Lung (tissue), 17 donors: ENCODE measurements at places on chromosomes 11 and 22. TPM values are rescaled to one million over a fixed set of nuclear protein-coding genes. Genes with fewer than 3 reads are reported as not detected.
A peak's percentile ranks its signal among the peaks of the same experiment; 100 is the strongest.

DNA sequence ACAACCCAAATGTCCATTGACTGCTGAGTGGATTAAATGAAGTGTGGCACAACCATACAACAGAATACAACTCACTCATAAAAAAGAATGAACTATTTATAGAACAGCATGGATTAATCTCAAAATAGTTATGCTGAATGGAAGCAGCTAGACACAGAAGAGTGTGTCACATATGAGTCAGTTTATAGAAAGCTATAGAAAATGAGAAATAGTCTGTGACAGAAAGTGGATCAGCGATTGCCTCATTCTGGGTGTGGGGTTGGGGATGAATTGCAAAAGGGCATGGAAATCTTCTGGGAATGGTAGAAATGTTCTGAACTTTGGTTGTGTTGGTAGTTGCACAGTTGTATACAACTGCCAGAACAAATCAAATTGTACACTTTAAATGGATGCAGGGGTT is 37.4 kb downstream of the PRR5L start:
- H3K4me1 ChIP-seq: no peaks in the 10 kb centered on the region
- H3K27ac ChIP-seq: no peak overlapping the region
- no peak overlapping the region for H3K4me3 ChIP-seq

Gene SORL1
- polyA plus RNA-seq: 1.9 TPM

Gene RIMBP3B
- polyA plus RNA-seq: not detected

DNA sequence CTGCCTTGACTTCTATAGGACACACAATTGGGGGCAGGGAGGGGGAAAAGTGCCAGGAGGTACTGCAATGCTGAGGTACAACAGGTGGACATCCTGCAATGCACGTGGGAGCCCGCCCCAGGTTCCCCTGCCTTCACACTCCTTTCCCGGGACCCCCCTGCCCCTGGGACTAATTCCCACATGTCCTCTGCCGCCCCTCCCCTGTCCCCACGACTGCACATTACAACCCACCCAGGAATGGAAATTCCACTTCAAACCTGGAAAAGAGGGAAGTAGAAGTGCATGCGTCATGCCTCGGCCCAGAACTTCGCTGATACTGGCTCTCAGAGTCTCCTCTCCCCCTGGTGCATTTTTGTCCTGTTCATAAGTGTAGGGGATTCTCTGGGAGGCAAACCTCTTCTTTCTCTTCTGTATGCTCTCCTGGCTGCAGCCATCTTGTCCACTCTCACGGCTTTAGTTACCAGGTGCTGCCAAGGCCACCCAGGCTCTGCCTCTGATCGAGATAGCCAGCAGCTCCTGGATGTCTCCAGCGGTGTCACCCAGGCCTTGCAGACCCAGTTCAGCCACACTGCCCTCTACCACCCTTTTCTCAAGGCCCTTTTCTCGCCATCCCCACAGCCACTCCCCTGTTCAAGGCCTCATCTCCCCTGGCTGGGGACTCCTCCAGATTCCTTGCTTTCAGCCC is 43.7 kb downstream of the GDPD5 start:
- no peaks in the 10 kb centered on the region for H3K4me1 ChIP-seq
- no peak overlapping the region for H3K27ac ChIP-seq
- no peak for DNase-seq
- no peaks in the 10 kb centered on the region for H3K36me3 ChIP-seq
- no peaks in the 10 kb centered on the region for H3K27me3 ChIP-seq

Gene BTG4
- polyA plus RNA-seq: 0.30 TPM

GRCh38 chr22:42080287-42080686 is 787 bp downstream of the SMDT1 start:
- H3K36me3 ChIP-seq: peaks cover 15% of the 10 kb centered on the region
- no peak for DNase-seq
- H3K27me3 ChIP-seq: no peaks in the 10 kb centered on the region
- peaks cover 11% of the 10 kb centered on the region for H3K4me1 ChIP-seq
- peak overlapping the region; percentile 71 for H3K4me3 ChIP-seq

GRCh38 chr22:24051028-24051427 is 39.9 kb downstream of the CABIN1 start:
- no peaks in the 10 kb centered on the region for H3K4me1 ChIP-seq
- H3K36me3 ChIP-seq: peaks cover 54% of the 10 kb centered on the region
- H3K4me3 ChIP-seq: no peak overlapping the region
- no peak for DNase-seq
- H3K27ac ChIP-seq: no peak overlapping the region

- H3K36me3 ChIP-seq: no peaks in the 10 kb centered on the region
- no peak overlapping the region for H3K4me3 ChIP-seq
- DNase-seq: no peak
- H3K4me1 ChIP-seq: no peaks in the 10 kb centered on the region
- H3K27ac ChIP-seq: no peak overlapping the region
- H3K27me3 ChIP-seq: no peaks in the 10 kb centered on the region
These were observed 68.5 kb upstream of the LMO1 start for GRCh38 chr11:8332196-8332595.

- H3K4me3 ChIP-seq: no peak overlapping the region
- H3K4me1 ChIP-seq: peaks cover 52% of the 10 kb centered on the region
- DNase-seq: no peak
- H3K27me3 ChIP-seq: no peaks in the 10 kb centered on the region
These were observed 3.0 kb downstream of the TOLLIP start for GRCh38 chr11:1306186-1307162.

DNA sequence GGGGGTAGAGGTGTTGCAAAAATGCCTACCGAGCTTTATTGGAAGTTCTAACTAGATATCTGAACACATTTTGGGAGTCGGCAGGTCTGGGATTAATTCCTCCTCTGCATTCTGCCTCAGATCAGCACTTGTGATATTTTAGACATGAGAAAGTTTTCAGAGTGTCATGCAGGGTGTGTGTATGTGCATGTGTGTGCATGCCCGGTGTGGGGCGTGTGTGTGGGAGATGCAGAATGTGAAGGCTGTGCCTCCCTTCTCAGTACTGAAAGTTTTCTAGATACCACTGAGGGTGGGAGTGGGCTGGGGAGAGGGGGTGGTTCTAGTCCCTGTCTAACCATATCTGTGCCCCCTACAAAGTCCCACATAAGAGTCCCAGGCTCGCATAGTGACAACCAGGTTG is 180.0 kb upstream of the NTM start:
- H3K36me3 ChIP-seq: no peaks in the 10 kb centered on the region
- H3K27ac ChIP-seq: no peak overlapping the region
- no peaks in the 10 kb centered on the region for H3K27me3 ChIP-seq
- no peak for DNase-seq

GRCh38 chr22:36741204-36741793 is 34.6 kb downstream of the IFT27 start:
- no peaks in the 10 kb centered on the region for H3K27me3 ChIP-seq
- no peak for DNase-seq
- no peaks in the 10 kb centered on the region for H3K36me3 ChIP-seq
- H3K27ac ChIP-seq: no peak overlapping the region

Gene OR4A16
- polyA plus RNA-seq: not detected

DNA sequence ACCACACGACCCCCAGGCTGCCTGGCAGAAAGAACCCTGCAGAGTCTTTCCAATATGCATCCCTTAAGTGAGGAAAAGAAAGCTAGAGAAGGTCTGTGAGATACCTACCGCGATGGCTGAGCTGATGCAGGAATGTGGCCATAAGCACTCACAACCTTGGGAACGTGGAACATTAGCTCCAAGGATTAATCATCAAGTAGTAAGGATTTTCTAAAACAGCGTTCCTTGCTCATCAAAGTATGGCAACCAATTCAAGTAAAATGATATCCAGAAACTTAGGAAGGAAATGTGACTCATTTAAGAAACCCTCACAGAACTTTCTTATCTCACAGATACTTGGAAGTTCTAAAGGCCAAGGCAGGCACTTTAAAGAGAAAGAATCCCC is 12.8 kb downstream of the PACSIN2 start:
- H3K27ac ChIP-seq: no peak overlapping the region
- no peak overlapping the region for H3K4me3 ChIP-seq
- H3K36me3 ChIP-seq: no peaks in the 10 kb centered on the region
- no peaks in the 10 kb centered on the region for H3K27me3 ChIP-seq
- DNase-seq: no peak

DNA sequence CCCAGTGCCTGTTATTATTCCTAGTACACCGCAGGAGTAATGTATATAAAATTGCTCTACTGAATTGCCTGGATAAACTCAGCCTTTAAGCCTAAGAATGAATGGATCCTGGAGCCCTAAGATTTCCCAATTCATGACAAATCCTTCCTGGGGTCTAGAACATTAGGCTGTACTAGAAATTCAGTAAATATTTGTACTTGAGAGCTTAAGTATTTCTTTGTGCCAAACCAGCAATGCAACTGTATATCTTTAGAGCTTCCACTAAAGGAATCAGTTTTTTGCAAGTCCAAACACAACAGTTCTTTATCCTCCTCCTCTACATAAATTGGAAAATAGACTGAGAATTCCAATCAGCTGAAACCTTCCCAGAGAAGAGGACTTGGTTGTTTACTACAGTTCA is 65.6 kb downstream of the FAM168A start:
- DNase-seq: no peak
- H3K27me3 ChIP-seq: no peaks in the 10 kb centered on the region
- no peak overlapping the region for H3K27ac ChIP-seq
- peaks cover 12% of the 10 kb centered on the region for H3K4me1 ChIP-seq
- H3K36me3 ChIP-seq: no peaks in the 10 kb centered on the region
- H3K4me3 ChIP-seq: no peak overlapping the region

Gene NAALAD2
- polyA plus RNA-seq: 0.49 TPM

GRCh38 chr11:115576606-115577380 is 72.6 kb upstream of the CADM1 start:
- no peak overlapping the region for H3K4me3 ChIP-seq
- H3K27me3 ChIP-seq: no peaks in the 10 kb centered on the region
- no peaks in the 10 kb centered on the region for H3K4me1 ChIP-seq
- DNase-seq: no peak

Gene RNF169
- 4.4 TPM for polyA plus RNA-seq

Gene APOC3
- not detected for polyA plus RNA-seq

DNA sequence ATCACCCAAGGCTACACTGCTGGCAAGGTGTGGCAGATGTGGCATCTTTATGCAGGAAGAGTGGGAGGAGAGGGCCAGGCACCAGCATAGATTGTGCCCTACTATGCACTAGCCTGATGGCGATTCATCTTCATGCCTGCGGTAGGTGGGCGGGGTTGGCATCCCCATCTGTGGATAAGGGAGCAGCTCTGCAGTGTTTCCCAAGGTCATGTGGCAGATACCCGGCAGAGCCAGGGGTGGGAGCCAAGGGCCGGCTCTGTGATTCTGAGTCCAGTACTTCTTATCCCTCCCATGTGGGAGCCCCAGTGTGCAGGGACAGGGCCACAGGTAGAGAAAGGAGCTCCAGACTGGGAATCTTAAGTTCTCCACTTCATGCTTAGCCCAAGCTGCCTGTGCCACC is 20.0 kb downstream of the CD82 start:
- no peak for DNase-seq
- H3K27me3 ChIP-seq: no peaks in the 10 kb centered on the region
- no peak overlapping the region for H3K27ac ChIP-seq

DNA sequence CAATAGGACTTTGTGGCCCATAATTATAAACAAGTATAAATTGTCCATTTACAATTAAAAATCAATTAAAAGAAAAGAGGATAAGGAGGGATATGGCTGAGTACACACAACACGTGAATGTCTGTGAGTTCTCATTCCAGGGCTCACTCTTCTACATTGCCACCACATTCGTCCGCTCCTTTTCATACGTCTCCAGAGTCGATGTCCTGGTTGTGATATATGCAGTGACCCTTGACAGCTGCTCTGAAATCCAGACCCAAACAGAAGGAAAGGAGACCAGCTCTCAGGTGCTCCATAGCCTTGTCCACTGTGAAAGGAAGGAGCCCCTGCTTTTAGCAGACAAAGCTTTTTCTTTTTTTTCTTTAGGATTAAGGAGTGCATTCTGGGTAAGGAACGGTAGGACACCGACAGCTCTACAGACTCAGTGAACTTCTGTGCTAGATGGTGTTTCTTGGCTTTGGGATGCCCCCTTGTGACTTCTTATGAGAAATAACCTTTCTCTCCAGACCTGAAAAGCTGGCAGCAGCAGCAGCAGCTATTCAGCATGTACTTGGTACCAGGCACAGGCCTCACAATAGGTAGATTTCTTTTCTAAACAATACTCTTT is 19.7 kb upstream of the DNAJB13 start:
- no peak overlapping the region for H3K4me3 ChIP-seq
- H3K27ac ChIP-seq: no peak overlapping the region
- H3K4me1 ChIP-seq: no peaks in the 10 kb centered on the region
- H3K27me3 ChIP-seq: no peaks in the 10 kb centered on the region

Gene SLC22A6
- not detected for polyA plus RNA-seq

GRCh38 chr22:43433451-43434274 is 21.8 kb downstream of the MPPED1 start:
- DNase-seq: no peak
- H3K27me3 ChIP-seq: peaks cover 20% of the 10 kb centered on the region
- no peak overlapping the region for H3K27ac ChIP-seq
- H3K36me3 ChIP-seq: no peaks in the 10 kb centered on the region

Gene TMA7B
- polyA plus RNA-seq: 0.41 TPM

Gene ISX
- not detected for polyA plus RNA-seq

GRCh38 chr11:129592191-129592590 is 216.5 kb downstream of the BARX2 start:
- H3K27me3 ChIP-seq: no peaks in the 10 kb centered on the region
- H3K36me3 ChIP-seq: no peaks in the 10 kb centered on the region
- H3K4me1 ChIP-seq: no peaks in the 10 kb centered on the region
- H3K4me3 ChIP-seq: no peak overlapping the region
- H3K27ac ChIP-seq: no peak overlapping the region

Gene ACR
- 0.44 TPM for polyA plus RNA-seq

DNA sequence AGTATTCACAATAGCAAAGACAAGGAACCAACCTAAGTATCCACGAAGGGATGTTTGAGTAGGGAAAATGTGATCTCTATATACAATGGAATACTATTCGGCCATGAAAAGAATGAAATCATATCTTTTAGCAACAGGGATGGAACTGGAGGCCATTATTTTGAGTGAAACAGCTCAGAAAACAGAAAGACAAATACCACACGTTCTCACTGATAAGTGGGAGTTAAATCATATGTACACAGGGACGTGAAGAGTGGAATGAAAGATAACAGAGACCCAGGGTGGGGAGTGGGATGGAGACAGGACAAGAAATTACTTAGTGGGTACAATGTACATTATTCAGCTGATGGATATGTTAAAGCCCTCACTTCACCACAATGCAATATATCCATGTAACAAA is 1012.7 kb downstream of the TBC1D22A start:
- no peak overlapping the region for H3K4me3 ChIP-seq
- DNase-seq: no peak
- H3K4me1 ChIP-seq: no peaks in the 10 kb centered on the region
- no peaks in the 10 kb centered on the region for H3K36me3 ChIP-seq

- no peak for DNase-seq
- H3K27me3 ChIP-seq: no peaks in the 10 kb centered on the region
- H3K4me1 ChIP-seq: peaks cover 7% of the 10 kb centered on the region
- no peaks in the 10 kb centered on the region for H3K36me3 ChIP-seq
- no peak overlapping the region for H3K27ac ChIP-seq
- H3K4me3 ChIP-seq: no peak overlapping the region
These were observed 5.3 kb downstream of the HARBI1 start for GRCh38 chr11:46611526-46612304.
